Transverse colon (tissue), 4 donors: ENCODE measurements at places on chromosomes 6 and 20. TPM values are rescaled to one million over a fixed set of nuclear protein-coding genes. Genes with fewer than 3 reads are reported as not detected.

GRCh38 chr6:138417493-138418117, 13.6 kb downstream of the HEBP2 start:
- H3K4me3 ChIP-seq: no peak overlapping the region
- H3K36me3 ChIP-seq: peaks cover 10% of the 10 kb centered on the region
- DNase-seq: no peak

GRCh38 chr6:25166955-25167748, 112.0 kb upstream of the CARMIL1 start:
- no peaks in the 10 kb centered on the region for H3K27me3 ChIP-seq
- no peak for DNase-seq
- H3K36me3 ChIP-seq: no peaks in the 10 kb centered on the region
- H3K4me3 ChIP-seq: no peak overlapping the region
- H3K27ac ChIP-seq: peak overlapping the region; percentile 64
- H3K4me1 ChIP-seq: no peaks in the 10 kb centered on the region

DACT2 gene
- not detected for total RNA-seq

DNA sequence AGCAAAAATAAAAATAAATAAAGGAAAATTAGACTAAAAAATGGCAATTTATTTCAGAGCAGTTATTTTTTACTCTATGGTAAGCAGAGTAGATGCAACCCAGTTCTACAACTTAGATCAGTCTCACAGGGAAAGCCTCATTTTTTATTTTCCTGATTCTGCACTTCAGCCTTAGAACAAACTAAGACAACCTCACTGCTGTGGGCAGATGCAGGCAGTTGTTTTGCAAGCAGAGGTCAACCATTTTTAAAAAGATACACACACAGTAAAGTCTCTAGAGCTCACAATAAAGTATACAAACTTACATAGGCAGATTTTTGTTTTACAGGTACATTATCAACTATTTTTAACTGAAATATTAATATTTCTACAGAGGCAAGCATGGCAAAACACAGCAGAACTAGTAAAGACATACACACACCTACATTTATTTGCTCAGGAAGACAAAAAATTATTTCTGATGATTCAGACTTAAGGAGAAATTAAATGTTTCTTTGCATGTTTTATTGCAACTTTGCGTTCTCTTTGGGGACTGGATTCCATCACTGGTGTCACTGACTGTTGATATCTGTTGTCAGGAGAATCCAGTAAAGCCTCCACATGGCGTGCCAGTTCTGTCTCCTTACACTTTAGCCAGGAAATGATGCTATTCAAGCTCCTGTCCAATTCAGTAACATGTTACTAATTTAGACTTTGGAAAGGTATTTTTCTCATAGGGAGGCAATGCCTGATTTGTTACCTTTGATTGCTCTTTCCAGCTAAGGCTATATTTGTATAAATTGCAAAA, 102.7 kb downstream of the TRDN start:
- H3K4me3 ChIP-seq: no peak overlapping the region
- no peak overlapping the region for H3K27ac ChIP-seq
- H3K36me3 ChIP-seq: no peaks in the 10 kb centered on the region

DNA sequence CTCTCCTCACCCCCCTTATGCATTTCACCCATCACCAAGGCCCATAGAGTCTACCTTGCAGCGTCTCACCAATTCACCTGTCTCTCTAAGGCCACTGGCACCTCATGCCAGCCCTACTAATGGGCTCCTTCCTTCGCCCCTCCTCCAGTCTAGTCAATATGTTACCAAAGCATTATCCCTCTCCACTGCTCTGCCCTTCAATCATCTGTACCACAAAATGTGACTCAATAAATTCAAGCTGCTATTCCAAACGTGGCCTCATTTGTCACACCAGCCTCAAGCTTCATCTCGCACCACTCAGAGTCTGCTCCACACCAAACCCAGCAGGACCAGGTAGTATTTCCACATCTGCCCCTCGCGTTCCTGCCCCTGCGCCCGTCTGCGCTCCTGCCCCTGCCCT, 21.8 kb upstream of the RPS6KA2 start:
- H3K27me3 ChIP-seq: no peaks in the 10 kb centered on the region
- H3K27ac ChIP-seq: no peak overlapping the region
- DNase-seq: no peak
- no peaks in the 10 kb centered on the region for H3K36me3 ChIP-seq
- no peaks in the 10 kb centered on the region for H3K4me1 ChIP-seq

EPHA7 gene
- 11.0 TPM for total RNA-seq

GRCh38 chr6:39330057-39330456, 7.6 kb upstream of the KCNK16 start:
- no peak for DNase-seq
- no peaks in the 10 kb centered on the region for H3K4me1 ChIP-seq
- H3K27ac ChIP-seq: no peak overlapping the region
- H3K36me3 ChIP-seq: no peaks in the 10 kb centered on the region
- H3K4me3 ChIP-seq: no peak overlapping the region

DNA sequence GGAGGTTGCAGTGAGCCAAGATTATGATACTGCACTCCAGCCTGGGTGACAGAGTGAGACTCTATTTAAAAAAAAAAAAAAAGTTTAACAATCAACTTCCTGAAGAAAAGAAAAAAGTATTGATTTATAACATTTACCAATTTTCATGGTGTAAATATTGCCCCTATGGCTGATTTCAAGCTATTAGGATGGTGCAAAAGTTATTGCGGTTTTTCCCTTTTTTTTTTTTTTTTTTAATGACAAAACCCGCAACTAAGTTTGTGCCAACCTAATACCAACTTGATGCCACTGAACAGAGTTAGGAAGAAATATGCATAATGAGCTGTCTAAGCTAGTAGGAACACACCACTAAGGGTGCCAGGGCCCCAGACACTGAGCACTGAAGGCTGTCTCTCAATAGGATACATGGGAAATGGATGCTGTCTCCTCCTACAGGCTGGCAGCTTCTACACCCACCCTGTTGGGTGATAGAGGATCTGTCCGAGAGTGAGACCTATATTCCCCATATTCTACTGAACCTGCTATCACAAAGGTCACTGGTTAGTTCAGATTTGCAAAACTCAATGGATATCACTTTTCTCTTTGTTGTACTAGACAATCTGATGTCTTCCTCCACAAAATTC, 6.5 kb upstream of the PERP start:
- no peak overlapping the region for H3K4me3 ChIP-seq
- H3K36me3 ChIP-seq: no peaks in the 10 kb centered on the region
- no peak overlapping the region for H3K27ac ChIP-seq
- H3K27me3 ChIP-seq: peaks cover 8% of the 10 kb centered on the region
- H3K4me1 ChIP-seq: peaks cover 6% of the 10 kb centered on the region

SYCP2L gene
- total RNA-seq: not detected

DNA sequence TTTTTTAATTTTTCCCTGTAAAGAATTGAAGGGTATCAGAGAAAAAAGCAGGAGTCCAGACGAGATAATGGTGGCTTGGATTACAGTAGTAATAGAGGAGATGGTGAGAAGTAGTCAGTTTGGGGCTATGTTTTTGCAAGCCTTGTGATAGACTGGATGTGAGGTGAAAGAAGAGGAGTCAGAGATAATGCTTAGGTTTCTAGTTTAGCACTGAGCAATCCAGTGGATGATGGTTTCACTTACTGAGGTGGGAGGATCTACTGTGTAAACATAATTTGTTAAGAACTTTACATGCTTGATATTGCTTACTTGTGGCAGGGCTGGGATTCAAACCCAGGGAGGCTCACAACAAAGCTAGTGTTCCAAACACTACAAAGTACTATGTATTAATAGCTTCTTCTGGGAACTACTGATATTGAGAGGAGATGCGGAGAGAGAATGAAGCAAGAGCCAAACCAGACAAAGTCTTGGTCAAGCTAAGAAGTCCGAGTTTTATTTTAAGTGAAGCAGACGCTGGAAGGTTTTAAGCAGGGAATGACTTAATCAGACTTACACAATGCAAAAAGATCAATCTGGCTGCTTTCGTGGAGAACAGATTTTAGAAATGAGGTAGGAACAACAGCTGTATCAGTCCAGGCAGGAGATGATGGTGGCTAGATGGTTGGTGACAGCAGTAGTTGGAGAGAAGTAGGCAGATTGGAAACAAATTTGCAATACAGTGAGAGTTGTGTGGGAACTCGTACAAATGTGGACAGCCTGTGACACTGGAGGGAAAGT, 58.0 kb downstream of the ZFAND3 start:
- peaks cover 12% of the 10 kb centered on the region for H3K4me1 ChIP-seq
- H3K4me3 ChIP-seq: no peak overlapping the region
- no peaks in the 10 kb centered on the region for H3K36me3 ChIP-seq
- DNase-seq: no peak

DNA sequence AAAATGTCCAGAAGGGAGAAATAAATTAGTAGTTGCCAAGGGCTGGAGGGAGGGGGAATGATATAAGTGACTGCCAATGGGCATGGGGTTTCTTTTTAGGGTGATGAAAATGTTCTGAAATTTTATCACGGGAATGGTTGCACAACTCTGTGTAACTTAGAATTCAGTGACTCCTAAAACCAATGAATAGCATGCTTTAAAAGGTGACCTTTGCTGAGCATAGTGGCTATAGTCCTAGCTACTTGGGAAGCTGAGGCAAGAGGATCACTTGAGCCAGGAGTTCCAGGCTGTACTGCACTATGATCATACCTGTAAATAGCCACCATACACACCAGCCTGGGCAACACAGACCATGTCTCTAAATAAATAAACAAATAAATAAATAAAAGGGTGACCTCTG, 109.0 kb downstream of the ATG5 start:
- H3K4me3 ChIP-seq: no peak overlapping the region
- H3K36me3 ChIP-seq: no peaks in the 10 kb centered on the region
- no peaks in the 10 kb centered on the region for H3K27me3 ChIP-seq
- no peak overlapping the region for H3K27ac ChIP-seq
- DNase-seq: no peak

GRCh38 chr20:61878478-61879302, 187.0 kb downstream of the TAF4 start:
- H3K27ac ChIP-seq: no peak overlapping the region
- no peaks in the 10 kb centered on the region for H3K4me1 ChIP-seq
- H3K36me3 ChIP-seq: no peaks in the 10 kb centered on the region
- no peak overlapping the region for H3K4me3 ChIP-seq

DNA sequence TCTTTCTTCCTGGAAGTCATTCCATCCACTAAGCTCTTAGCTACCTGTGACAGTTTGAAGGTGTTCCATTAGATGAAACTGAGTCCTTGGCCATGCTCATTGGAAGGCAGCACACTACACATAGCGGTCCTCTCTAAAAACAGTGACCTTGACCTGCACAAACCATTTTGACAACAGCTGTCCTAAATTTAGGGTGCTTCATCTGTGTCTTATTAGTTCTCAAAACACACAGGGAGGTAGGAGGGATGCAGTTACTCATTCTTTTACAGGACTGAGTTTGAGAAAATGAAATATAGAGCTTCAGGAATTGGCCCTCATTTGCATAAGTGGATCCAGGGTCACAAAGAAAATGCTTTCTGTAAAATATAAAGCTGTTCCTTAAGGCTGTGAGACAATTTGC, 20.4 kb upstream of the MAP3K4 start:
- no peaks in the 10 kb centered on the region for H3K36me3 ChIP-seq
- H3K27ac ChIP-seq: no peak overlapping the region

DNA sequence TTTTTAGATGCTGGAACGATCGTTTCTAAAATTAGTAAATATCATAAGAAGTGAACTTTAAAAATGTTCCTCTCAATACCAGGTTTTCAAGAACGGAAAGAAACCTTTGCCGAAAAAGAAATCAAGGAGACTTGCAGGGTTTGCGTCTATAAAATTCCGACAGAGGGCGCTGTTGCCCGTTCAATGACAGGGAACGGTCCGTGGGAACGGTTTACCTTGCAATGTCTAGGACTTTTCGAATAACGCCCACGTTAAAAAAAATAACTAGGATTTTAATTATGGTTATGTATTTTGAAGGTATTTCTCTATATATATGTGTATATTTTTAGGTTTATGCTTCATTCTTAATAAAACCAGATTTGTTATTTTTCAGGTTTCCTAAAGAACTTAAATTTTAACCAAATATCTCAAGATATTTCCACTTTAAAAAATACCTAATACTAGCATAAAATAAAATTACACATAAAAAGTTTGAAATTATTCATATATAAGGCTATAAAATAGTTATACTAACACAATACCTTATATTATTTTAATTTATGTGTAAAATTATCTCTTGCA, 2.5 kb upstream of the TFAP2B start:
- no peaks in the 10 kb centered on the region for H3K36me3 ChIP-seq
- no peak overlapping the region for H3K27ac ChIP-seq
- peak overlapping the region; percentile 28 for H3K4me3 ChIP-seq
- H3K4me1 ChIP-seq: no peaks in the 10 kb centered on the region
- peak; percentile 74 for DNase-seq

DNA sequence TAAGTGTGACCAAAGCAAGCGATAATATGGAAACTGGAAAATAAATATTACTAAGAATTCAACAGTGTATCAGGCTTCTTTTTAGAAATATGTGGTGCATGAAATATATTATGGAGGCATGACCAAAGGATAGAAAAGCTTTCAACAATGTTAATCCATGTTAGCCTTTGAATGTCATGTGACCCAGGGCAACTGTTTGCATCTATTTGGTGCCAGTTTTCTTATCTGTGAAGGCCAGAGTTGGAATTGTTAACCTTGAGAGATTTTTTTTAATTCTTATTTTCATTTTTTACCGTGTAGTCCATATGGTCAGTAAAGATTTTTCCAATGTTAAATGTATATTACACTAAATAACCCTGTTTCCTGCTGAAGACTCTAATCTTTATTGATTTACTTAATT, 411.1 kb downstream of the BCKDHB start:
- no peak overlapping the region for H3K4me3 ChIP-seq
- no peak overlapping the region for H3K27ac ChIP-seq
- no peak for DNase-seq
- H3K36me3 ChIP-seq: no peaks in the 10 kb centered on the region
- no peaks in the 10 kb centered on the region for H3K27me3 ChIP-seq

DNA sequence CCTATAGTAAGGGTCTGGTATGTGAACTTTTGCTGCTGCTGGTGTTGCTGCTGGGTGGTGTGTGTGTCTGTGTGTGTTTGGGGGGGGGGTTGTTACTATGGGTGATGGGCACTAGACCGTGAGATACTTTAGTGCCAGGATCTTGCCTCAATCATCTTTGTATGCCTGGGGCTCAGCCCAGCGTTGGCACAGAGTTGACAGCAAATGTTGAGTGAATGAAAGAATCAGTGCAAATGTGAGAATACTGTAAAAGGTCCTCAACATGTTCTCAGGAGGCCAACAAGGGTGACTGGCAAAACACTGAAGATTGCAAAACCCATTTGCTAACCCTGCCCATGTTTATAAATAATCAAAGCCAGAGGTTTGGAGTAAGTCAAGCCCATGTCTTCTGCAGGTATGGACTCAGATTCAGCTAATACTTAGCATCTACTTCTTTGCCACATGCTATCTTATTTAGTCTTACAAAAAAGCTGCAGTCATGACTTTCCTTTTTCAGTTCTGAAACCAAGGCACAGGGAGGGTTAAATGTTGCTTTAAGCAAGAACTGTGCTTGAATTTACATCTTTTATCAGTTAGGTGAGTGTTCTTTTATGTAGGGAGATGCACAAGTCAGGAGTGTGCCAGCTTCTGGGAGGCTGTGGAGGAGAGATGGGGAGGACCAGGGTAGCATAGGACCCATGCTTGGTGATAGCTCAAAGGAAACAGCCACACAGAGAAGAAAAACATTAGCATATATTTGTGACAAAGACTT, 125.3 kb upstream of the SPACA1 start:
- no peaks in the 10 kb centered on the region for H3K4me1 ChIP-seq
- DNase-seq: no peak
- H3K27me3 ChIP-seq: no peaks in the 10 kb centered on the region
- no peak overlapping the region for H3K27ac ChIP-seq
- no peaks in the 10 kb centered on the region for H3K36me3 ChIP-seq
- H3K4me3 ChIP-seq: no peak overlapping the region

EYS gene
- total RNA-seq: not detected
